ENCODE measurements at places on chromosomes 7 and 10. TPM values are rescaled to one million over a fixed set of nuclear protein-coding genes. Genes with fewer than 3 reads are reported as not detected.

DNA sequence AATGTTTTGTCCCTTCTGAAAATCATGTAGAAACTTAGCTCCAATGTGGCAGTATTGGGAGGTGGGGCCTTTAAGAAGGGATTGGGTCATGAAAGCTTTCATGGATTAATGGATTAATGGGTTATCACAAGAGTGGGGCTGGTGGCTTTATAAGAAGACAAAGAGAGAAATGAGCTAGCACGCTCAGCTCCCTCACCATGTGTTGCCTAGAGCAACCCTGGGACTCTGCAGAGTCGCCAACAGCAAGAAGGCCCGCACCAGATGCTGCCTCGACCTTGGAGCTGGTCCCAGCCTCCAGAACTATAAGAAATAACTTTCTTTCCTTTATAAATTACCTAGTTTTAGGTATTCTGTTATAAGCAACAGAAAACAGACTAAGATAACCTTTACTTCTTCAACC is 74.9 kb upstream of the HECW1 start:
- DNase-seq: no peak

GRCh38 chr10:48652344-48652743 is 32.3 kb upstream of the WDFY4 start:
- DNase-seq: no peak

- no peak for DNase-seq
These were observed at the start of gene CYP2C9 for GRCh38 chr10:94938383-94938782. TSS of gene CYP2C9 (plus strand) at chr10:94938658. CDS start at chr10:94938683, 25 bp downstream.

- DNase-seq: no peak
These were observed 4.6 kb upstream of the PFKFB3 start for GRCh38 chr10:6198171-6198570.

Gene FAM180A
- 1.4 TPM for total RNA-seq

All from IMR-90 (cell line).